ENCODE measurements at places on chromosomes 3 and 15.
A peak's percentile ranks its signal among the peaks of the same experiment; 100 is the strongest.

DNA sequence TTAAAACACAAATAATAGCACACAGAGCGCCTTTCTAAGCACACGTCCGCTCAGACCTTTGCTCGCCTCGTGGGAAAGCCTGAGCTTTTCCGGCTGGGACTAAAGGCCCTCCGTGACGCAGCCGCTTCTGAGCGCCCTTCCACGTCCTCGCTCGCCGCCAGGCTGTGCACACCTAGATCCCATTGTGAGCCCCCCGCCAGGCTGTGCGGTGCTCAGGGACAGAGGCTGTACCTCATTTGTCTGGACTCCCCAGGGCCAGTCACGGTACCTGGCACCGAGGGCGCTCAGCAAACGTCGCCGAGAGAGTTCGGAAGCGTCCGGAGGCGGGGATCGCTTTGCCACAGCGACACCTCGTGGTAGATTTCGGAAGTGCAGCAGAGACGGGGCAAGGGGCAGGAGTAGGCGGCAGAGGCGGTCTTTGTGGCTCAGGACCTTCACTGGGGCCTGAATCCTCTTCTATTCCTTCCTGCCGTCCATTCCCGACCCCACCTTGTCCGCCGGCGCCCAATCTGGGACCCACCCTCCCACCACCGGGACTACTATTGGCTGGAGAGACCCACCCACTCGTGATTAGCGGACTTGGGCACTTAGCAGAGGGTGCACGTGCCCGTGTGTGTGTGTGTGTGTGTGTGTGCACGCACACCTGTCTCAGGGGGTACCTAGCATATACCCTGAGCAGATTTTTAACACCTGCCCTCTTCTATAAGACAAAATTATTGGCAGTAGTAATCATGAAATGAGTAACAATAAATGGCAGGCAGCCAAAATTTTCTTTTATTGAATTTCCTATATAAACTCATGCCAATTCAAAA, 65.6 kb downstream of the RHCG start:
- H3K27me3 ChIP-seq: peaks cover 4% of the 10 kb centered on the region
- no peaks in the 10 kb centered on the region for H3K36me3 ChIP-seq
- H3K4me1 ChIP-seq: peaks cover 11% of the 10 kb centered on the region
- peak overlapping the region; percentile 46 for H3K4me3 ChIP-seq
- no peak overlapping the region for H3K27ac ChIP-seq
- DNase-seq: peak; percentile 91

GRCh38 chr3:196140224-196140623, 58.3 kb upstream of the TFRC start:
- H3K4me1 ChIP-seq: peaks cover 27% of the 10 kb centered on the region
- no peaks in the 10 kb centered on the region for H3K27me3 ChIP-seq
- H3K4me3 ChIP-seq: no peak overlapping the region
- DNase-seq: no peak
- H3K36me3 ChIP-seq: no peaks in the 10 kb centered on the region

DNA sequence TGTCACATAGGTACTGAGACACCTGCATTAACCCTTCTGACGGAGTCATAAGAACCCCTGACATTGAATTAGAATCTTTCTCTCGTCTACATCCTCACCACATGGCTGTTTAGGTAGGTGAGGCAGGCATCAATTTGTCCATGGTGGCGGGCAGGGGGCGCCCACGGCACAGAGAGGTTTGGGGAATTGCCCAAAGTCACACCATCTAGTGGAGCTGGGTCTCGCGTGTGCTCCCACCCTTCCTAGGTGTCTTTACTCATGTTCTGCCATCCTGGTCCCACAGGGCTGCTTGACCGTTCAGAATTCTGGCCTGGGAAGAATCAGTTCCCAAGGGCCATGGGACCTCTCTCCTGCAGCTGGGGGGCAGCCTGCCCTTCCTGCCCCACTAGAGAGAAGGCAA, 14.7 kb upstream of the DLL4 start:
- H3K27ac ChIP-seq: peak overlapping the region; percentile 26
- peaks cover 6% of the 10 kb centered on the region for H3K4me1 ChIP-seq
- no peak overlapping the region for H3K4me3 ChIP-seq
- H3K27me3 ChIP-seq: no peaks in the 10 kb centered on the region
- no peak for DNase-seq

GRCh38 chr15:90706394-90707327, 10.5 kb upstream of the BLM start:
- DNase-seq: no peak
- no peaks in the 10 kb centered on the region for H3K36me3 ChIP-seq
- H3K27me3 ChIP-seq: no peaks in the 10 kb centered on the region
- peaks cover 9% of the 10 kb centered on the region for H3K4me1 ChIP-seq

DNA sequence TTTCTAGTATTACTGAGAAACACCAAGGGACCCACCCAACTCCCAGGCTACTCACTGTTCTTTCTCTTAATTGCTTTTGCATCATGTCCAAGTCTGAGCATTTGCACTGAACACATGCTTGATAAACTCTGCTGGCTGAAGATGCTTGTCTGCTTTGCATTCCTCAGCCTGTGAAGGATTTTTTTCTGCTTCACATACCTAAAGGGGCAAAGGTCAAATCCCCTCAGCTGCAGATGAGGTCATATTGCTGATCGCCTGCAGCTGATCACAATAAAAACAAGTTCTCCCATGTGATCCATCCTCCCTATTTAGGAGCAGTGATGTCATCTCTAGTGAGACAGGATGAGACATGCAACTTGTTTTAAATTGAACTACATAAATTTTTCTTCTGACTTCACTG, 84.6 kb upstream of the DCBLD2 start:
- no peak overlapping the region for H3K4me3 ChIP-seq
- no peaks in the 10 kb centered on the region for H3K27me3 ChIP-seq
- no peak overlapping the region for H3K27ac ChIP-seq

DNA sequence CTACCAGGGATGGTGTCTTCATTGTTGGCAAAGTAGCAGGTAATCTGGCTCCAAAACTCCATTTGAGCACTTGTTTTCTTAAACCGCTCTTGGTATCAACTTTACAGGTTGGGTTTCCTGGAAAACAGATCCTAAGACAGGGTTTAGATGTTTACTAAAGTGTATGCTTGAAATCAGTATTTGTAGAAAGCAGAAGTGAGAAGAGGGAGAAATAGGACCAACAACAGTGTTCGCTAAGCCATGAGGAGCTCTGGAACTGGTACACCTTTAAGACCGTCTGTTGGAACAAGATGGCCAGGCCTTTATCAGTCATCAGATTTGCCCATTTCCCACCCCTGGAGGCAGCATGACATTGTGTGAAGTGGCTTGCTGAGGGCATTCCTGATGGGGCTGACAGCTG, 171.0 kb upstream of the COL8A1 start:
- H3K4me3 ChIP-seq: no peak overlapping the region
- H3K4me1 ChIP-seq: no peaks in the 10 kb centered on the region
- H3K27ac ChIP-seq: no peak overlapping the region
- DNase-seq: no peak
- H3K36me3 ChIP-seq: no peaks in the 10 kb centered on the region
- H3K27me3 ChIP-seq: no peaks in the 10 kb centered on the region

DNA sequence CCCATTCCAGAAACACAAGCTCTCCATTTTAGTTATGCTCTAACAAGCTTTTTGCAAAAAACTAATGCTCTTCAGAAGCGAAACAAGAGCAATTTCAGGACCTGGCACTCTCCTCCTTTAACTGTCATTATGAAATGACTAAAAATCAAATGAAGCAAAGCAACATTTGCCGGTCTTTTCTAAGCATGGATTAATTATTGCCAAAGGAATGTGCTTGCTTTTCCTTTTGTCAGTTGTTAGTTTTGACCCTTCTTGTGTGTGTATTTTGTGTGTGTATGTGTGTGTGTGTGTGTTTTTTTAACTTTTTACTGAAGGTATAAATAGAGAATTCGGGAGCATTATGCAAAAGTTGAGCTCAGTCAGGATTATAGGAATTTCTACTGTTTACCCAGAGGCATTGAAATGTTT, 509.1 kb downstream of the TUSC7 start:
- H3K27ac ChIP-seq: no peak overlapping the region
- DNase-seq: no peak
- H3K4me1 ChIP-seq: no peaks in the 10 kb centered on the region
- no peak overlapping the region for H3K4me3 ChIP-seq
- H3K27me3 ChIP-seq: no peaks in the 10 kb centered on the region

DNA sequence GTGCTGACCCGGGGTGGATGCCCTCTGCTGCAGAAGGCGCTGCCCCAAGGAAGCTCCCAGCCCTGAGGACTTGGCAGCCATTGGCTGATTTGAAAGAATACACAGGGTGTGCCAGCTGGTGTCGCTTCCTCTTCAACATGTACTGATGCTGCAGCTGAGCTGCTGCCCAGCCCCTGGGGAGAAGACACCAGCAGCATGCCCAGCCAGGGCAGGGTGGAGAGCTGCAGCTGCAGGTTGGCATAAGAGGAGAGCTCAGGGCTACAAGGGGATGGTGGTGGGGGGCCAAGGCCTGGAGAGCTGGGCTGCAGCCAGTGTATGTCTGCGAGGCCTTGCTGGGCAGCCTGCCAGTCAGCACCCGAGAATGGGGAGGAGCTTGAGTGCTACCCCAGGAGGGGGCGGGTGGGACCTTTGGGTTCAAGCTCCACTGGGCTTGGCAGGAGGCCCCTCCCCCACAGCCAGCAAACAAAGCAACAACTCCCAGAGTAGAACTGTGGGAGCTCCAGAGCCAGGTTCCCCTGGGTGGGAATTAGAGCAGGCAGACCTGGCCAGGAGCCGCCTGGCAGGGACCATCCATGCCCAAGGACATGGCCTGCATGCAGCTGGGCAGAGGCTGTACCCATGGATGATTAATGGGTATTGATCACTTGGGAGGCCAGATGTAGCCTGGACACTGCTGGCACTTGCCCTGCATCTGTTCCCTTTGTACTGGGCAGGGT, 9.2 kb upstream of the SEMA4B start:
- DNase-seq: peak; percentile 85
- peaks cover 73% of the 10 kb centered on the region for H3K4me1 ChIP-seq
- H3K27me3 ChIP-seq: no peaks in the 10 kb centered on the region
- peaks cover 5% of the 10 kb centered on the region for H3K36me3 ChIP-seq

GRCh38 chr3:196440041-196440537, 7.9 kb upstream of the UBXN7 start:
- H3K36me3 ChIP-seq: no peaks in the 10 kb centered on the region
- H3K27ac ChIP-seq: no peak overlapping the region
- H3K4me1 ChIP-seq: no peaks in the 10 kb centered on the region
- H3K4me3 ChIP-seq: no peak overlapping the region
- no peaks in the 10 kb centered on the region for H3K27me3 ChIP-seq

GRCh38 chr3:42823351-42823750, 14.1 kb downstream of the ACKR2 start:
- DNase-seq: no peak
- H3K4me1 ChIP-seq: peaks cover 4% of the 10 kb centered on the region
- H3K27ac ChIP-seq: no peak overlapping the region
- H3K27me3 ChIP-seq: no peaks in the 10 kb centered on the region
- no peaks in the 10 kb centered on the region for H3K36me3 ChIP-seq

DNA sequence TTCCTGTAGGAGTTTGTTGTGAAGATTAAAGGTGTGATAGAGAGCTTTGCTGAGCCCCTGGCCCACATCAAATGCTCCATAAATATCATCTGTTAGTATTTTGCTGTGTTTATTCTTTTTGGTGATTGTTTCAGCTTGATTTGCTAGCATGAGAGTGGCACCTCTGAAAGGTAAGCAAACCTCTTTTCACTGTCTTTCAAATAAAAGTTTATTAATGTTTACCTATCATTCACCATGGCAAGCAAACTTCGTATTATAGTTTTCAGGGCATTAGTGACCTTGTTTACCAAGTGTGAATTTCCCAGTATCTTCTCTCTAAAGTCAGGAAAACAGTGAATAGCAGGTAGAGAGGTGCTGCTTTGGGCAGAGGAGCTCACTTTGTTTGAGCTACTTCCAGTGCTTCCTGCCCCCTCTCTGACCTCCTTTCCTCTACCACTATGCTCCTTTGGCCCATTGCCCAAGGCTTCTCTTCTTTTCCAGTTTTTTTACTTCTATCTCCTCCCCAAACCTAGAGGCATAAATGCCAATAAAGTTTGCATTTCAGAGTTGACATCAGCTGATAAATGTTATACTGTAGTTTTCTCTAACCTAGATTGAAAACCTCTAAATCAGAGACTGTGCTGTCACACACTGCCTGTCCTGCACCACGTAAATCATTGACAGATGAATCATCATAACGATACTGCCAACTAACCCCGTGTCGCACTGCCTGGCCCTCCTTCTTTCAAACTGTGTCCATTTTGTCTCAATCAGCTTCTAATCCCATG, 569.0 kb downstream of the TUSC7 start:
- H3K27ac ChIP-seq: no peak overlapping the region
- no peaks in the 10 kb centered on the region for H3K36me3 ChIP-seq
- DNase-seq: peak; percentile 27
- no peaks in the 10 kb centered on the region for H3K4me1 ChIP-seq
- H3K4me3 ChIP-seq: no peak overlapping the region

DNA sequence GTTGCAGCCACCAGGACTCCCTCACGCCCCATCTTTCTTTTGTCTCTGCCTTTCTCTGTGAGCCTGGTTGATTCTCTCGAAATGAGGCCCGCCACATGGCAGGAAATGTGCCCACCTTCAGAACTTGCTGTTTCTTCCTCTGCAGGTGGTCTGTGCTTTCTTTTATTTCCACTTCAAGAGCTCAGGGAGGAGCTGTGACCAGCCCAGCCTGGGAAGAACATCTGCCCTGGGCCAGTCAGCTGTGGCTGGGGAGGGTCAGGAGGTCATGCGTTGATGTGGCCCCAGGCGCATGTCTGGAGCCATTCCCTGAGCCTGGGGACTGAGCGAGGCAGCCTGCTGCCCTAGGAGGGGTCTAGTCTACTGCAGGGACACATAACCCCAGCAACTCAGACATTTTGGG, 8.0 kb downstream of the FBLN2 start:
- H3K27ac ChIP-seq: no peak overlapping the region
- no peaks in the 10 kb centered on the region for H3K36me3 ChIP-seq
- H3K27me3 ChIP-seq: no peaks in the 10 kb centered on the region

- peaks cover 33% of the 10 kb centered on the region for H3K4me1 ChIP-seq
- no peak overlapping the region for H3K4me3 ChIP-seq
- DNase-seq: no peak
- H3K27me3 ChIP-seq: peaks cover 75% of the 10 kb centered on the region
- no peak overlapping the region for H3K27ac ChIP-seq
Measured at GRCh38 chr3:13876451-13877100, 3.3 kb downstream of the WNT7A start.

DNA sequence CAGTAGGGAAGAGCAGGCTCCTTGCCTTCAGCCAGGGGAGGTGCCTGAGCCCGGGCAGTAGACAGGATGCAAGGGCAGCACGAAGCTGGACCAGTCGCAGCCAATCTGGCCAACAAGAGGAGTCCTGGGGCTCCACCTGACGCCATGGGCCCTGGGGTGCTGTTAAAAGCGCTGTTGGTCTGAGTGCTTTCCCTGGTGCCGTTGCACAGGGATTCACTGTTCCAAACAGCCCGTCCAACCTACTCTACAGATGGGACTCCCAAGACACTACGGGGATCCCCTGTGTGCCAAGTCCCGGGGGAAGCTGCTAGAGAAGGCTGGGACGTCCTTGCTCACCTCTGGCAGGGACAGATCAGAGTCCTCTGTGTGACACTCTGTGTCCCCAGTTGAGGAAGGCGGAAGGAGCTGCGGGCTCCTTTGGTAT, 632 bp downstream of the CTSH start:
- peaks cover 29% of the 10 kb centered on the region for H3K4me1 ChIP-seq
- H3K27ac ChIP-seq: peak overlapping the region; percentile 88
- DNase-seq: peak; percentile 38
- H3K36me3 ChIP-seq: no peaks in the 10 kb centered on the region
- no peaks in the 10 kb centered on the region for H3K27me3 ChIP-seq

GRCh38 chr3:79286882-79287281, 480.9 kb downstream of the ROBO1 start:
- no peak overlapping the region for H3K4me3 ChIP-seq
- no peaks in the 10 kb centered on the region for H3K27me3 ChIP-seq
- H3K36me3 ChIP-seq: no peaks in the 10 kb centered on the region
- no peak overlapping the region for H3K27ac ChIP-seq
